Dermis microvascular lymphatic vessel endothelial cell (primary cell): ENCODE measurements at places on chromosomes 11 and 22.

GRCh38 chr11:107397357-107397756 lies 60.3 kb downstream of the CWF19L2 start:
- DNase-seq = no peak

GRCh38 chr11:86919557-86920210 lies 35.5 kb downstream of the FZD4 start:
- DNase-seq = peak; percentile 50

DNA sequence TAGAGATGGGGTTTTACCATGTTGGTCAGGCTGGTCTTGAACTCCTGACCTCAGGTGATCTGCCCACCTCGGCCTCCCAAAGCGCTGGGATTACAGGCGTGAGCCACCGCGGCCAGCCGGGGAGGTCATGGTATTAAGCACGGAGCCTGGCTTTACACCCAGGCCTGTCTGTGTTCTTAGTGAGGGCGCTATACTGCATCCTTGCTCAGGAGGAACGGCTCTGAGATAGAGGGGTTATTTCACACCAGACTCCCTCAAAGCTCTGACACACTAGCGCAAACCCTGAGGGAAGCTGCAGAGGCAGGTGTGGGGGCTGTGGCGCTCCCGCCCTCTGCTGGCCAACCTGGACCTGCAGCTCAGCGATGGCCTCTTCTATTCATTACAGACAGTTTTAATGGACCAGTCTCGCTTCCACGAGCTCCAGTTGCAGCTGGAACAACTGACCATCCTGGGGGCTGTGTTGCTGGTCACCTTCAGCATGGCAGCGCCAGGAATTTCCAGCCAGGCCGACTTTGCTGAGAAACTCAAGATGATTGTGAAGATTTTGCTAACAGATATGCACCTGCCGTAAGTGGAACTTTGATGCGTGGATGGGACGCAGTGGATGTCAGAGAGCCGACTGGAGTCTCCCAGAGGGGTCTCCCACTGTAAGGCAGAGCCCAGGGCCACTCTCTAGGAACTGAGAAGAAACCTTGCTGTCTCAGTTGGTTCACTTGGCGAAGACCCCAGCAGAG lies 26.2 kb downstream of the TCP11L1 start:
- DNase-seq = peak; percentile 45

DNA sequence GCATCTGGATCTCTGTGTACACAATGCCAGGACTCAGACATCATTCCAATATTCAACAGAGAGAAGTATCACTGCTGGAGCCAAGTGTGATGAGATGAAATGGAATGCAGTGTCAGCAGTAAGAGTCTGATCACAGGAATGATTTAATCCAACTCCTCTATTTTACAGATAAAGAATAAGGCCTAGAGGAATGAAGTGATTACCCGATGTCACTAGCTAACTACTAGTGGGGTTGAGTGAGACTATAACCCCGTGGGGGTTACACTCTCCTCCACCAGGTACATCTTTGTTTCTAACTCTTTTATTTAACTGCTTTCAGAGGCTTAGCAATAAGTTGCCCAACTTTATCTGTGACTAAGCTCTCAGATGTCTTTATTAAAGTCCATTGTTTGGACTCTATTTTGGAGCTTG lies 94.2 kb upstream of the FAT3 start:
- DNase-seq = no peak

GRCh38 chr11:65585396-65586246 lies 9.8 kb downstream of the EHBP1L1 start:
- no peak for DNase-seq

DNA sequence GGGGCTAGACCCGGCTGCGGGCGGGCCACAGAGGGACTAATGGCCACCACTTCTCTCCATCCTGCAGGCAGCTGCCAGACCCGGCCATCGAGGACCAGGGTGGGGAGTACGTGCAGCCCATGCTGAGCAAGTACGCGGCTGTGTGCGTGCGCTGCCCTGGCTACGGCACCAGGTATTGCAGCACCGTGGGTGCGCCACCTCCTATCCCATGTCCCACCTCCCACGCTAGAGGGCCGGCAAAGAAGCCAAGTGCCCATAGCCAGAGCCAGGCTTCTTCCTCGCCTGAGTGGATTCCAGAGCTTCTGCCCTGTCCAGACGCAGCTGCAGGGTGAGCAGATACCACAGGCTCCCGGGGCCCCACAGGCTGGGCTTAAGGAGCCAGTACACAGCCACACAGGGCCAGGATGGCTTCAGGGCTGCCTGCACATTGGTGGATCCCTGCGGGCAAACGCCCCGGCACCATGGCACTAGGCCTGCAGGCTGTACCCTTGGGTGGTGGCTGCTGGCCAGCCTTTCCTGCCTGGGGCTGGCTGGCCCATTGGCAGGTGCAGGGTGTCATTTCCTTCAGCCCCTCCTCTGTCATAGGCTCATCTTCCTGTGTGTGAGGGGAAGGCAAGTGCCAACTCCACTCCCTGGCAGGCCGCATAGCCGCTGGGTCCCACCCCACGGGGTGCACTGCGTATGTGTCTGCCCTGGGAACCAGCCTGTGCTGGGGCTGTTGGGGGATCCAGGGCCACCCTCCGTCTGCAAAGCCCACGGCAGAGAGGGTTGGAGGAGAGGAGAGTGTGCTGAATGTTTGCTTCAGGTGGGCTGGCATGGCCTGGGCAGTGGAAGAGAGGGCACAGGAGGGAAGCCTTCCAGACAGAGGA lies 16.5 kb upstream of the DGCR8 start:
- DNase-seq = no peak

GRCh38 chr11:130246738-130247137 lies 68.0 kb downstream of the ZBTB44 start:
- no peak for DNase-seq

DNA sequence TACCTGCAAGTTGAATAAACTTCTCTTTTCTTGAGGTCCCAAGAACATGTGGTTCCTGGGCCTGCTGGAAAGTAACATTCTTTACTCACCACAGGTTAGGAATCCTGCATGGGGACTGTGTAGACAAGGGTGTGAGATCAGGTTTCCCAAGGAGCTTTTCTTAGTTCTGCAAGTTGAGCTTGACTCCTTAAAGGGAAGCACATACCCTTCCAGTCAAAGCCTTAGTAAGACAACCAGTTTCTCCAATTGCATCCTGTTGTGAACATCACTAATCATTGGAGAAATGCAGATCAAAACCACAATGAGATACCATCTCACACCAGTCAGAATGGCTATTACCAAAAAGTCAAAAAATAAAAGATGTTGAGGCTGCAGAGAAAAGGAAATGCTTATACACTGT lies 48.3 kb upstream of the PAK1 start:
- no peak for DNase-seq

GRCh38 chr11:33383075-33383919 lies 126.1 kb downstream of the HIPK3 start:
- no peak for DNase-seq

GRCh38 chr11:73804712-73805111 lies 17.0 kb downstream of the MRPL48 start:
- no peak for DNase-seq

- no peak for DNase-seq
Measured at GRCh38 chr22:46752988-46753310, 9.5 kb upstream of the TBC1D22A start.

- DNase-seq = no peak
Measured at GRCh38 chr11:97254790-97255189, 865.0 kb downstream of the JRKL start.

- no peak for DNase-seq
Measured at GRCh38 chr22:29115682-29116288, 43.0 kb downstream of the KREMEN1 start.

GRCh38 chr11:69905611-69906452 lies 86.6 kb upstream of the FGF3 start:
- DNase-seq = no peak

DNA sequence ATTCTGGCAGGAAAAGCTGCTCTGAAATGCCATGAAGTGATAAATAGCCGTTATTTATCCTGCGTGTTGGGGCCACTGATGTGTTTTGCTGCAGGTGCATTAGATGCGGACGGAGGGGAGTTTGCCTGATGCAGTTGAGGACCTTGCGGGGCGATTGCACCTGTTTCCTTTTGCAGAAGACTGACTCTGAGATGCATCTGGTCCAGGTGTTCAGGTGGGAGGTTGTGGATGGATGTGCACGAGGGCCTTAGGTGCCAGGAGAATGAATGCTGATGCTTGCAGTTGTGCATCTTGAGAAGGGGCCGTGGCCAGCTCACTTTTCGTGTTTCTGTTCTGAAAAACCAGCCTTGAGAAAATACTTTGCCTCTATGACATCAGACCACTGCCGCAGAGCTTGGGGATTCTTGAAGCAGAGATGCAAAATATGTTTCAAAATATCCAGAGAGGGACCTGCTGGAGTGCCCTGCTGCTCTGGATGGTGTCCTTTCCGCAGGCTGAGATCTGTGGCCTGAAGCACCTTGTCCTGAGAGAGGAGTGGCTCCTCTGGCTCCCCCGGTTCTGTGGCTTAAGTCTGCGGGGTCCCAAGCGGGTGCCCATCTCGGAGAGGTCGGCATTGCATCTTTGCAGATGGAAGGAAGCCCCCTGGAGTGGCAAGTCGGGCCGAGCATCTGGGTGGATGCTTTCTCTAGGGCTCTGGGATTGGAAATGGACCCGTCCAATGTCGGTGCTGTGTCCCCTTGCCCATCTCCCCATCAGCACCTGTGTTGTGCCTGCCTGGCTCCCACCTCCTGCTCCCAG lies 1031.1 kb downstream of the TBC1D22A start:
- no peak for DNase-seq

DNA sequence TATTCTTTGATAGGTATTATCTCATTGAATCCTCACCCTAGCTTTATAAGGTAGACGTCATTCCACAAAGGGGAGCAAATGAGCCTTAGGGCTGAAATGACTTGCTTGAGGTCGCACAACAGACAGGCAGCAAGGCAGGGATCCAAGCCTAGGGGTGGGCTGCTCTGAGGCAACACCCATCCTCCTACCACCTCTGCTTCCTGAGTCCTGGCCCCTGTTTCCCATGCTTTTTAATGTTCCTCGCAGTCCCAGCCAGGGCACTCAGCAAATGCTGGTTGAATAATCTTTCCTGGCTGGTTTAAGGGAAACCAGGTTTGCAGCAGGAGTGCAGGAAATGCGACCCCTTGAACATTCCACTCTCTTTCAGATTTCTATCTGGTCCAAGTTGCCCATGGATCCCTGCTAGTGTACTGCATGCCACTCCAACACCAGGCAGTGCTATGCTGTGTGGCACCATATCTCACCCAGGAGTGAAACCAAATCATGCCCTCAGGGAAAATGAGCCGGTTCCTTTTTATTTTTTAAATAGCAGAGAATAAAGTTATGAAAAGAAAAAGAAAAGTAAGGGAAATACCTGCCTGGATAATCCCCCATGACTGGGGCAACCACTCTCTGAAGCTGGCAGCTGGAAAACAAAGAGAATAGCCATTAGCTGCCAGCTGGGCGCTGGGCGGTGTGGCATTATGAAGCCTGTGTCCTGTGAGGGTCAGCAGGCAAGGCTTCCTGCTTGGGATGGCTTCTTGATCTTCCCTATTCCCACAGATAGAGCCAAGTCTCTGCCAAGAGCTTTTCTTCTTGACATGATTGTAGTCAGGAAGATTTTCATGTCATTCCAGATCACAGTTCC lies 21.8 kb downstream of the MICAL2 start:
- peak; percentile 61 for DNase-seq

DNA sequence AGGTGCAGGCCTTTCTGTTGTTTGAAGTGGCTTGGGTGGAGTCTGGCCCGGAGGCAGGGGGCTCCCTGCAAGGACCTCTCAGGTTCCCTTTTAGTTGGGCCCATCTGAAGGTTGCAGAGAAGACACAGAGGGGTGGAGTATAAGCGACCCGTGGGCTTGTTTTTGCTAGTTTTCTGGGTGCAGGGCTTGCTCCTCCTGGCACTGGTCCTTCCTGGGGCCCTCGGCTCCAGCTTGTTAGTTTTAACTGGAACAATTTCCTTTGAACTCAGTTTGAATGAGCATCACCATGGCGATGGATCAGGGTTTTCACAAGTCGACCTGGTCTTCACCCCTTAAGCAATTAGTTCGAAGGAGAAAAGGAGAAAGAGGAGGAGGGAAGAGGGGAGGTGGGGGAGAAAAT lies 28.5 kb upstream of the OAF start:
- no peak for DNase-seq

DNA sequence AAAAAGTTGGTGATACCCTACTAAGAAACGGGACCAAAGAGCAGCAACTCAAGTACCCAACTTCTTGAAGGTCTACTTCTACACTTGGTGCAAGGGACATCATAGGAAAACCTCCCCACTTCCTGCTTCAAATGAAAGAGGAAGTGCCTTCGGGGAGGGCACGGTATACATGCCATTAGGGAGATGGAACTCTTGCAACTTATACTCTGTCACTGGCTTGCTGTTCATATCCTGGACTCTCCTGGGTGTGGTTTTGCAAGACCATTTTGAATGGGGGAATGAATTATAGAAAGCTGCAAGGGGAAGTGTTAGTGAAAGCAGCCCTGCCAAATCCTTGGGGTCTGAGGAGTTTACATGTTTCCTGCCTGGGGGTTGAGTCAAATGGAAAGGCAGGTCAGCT lies 41.9 kb downstream of the CSNK2A3 start:
- DNase-seq = no peak
